ENCODE measurements at places on chromosomes 5 and 9.

DNA sequence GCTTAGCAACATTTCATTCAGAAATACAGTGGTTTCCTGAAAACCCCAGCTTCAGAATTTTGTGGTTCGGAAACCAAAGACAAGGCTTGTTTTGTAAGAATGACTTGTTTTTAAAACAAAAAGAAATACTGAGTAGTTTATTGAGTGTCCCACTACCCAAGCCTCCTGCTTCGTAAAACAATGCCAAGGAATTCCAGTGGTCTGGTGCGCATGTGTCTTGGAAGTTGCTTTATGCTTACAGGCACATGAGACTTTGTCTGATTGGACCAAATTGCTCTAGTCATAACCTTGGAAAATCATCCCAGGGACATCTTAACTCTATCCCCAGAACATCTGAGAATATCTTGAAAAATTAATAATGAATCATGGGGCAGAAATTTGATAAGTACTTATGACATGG lies 77.1 kb upstream of the FST start:
- DNase-seq = peak; percentile 60

- no peak for DNase-seq
Measured at GRCh38 chr5:6734781-6735180, 21.5 kb downstream of the TENT4A start.

DNA sequence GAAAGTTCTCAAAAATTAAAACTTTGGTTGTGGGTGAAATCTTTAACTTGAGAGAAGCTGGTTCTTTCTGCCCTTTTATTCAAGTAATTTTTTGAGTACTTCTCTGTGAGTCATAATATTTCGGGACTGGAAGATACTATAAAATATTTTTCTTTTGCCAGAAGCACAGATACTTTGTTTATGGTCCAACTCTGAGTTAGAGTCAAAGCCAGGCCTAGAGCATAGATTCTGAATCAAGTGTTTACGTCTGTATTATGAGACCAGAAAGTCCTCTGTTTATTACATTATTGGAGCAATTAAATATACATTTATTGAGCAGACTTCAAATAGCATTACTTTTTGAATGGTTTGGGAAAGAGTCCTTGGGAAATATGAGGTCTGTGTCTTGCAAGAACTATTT lies 187.9 kb downstream of the FER start:
- no peak for DNase-seq

- no peak for DNase-seq
Measured at GRCh38 chr9:20119566-20119965, 330.7 kb upstream of the SLC24A2 start.

DNA sequence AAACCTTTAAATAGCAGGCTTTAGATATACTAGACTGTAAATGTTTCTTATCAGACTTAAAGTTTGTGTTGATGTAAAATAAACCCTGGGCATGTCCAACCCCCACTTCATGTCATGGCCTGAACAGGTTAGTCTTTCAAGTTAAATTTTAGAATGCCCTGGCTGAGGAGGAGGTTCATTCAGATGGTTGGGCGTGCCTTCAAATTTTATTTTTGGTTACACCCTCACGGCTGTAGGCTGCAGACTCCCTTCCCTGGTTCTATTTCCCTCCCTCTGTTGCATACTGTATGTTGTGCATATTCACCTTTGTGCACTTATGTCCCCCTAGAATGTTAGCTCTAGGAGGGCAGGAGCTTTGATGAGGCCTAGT lies 5.3 kb upstream of the BICD2 start:
- no peak for DNase-seq

DNA sequence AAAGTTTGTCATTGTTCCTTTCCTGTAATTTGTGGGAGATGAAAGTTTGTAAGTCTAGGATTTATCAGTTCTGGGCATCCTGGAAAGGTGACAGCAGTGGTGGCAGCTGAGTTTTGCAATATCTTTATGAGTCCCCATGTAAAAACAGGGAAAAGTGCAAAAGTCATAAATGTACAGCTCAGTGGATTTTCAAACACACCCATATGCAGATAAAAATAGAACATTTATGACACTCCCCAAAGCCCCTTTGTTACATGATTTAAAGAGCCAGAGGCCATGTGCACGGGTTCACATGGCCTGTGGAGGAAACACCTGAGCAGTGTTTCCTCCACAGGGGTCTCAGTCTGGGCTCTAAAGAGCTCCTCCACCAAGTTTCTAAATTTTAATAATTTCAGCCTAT lies 6.3 kb downstream of the TMEM38B start:
- no peak for DNase-seq

DNA sequence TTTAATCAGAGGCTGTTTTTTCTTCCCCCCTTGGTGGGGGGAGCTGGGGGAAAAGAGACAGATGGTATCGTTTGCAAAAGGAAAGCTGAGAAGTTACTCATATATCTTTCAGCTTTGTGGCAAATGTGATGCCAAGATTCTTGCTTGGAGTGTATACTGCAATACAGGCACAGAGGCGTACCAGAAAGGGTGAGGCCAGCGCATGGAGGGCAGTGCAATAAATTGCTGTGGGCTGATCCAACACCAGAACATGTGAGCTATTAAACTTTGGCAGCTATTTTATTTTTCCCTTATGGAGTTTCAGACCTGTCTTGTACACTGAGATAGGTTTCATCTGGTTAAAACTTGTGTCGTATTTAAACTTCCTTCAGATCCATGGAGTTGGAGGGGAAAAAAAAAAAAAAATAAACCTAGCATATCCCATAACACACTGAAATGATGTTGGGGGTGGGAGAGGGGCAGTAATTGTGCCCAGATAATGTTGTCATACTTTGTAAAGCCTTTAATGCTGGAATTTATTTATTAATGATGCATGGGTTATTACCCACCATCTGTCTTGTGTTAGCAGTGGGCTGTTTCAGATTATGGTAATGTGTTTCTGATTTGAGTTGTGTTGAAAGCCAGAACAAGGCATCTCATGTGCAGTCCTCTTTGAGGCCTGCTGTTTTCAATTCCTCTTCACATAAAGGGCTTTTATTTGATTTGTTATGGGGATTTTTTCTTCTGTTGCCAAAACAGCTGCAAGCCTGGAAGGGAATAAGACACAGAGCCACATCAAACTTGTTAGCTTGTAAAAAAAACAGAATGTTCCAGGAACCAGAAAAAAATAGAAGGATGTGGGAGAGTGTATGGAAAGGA lies 891.3 kb downstream of the TLE1 start:
- peak; percentile 92 for DNase-seq

DNA sequence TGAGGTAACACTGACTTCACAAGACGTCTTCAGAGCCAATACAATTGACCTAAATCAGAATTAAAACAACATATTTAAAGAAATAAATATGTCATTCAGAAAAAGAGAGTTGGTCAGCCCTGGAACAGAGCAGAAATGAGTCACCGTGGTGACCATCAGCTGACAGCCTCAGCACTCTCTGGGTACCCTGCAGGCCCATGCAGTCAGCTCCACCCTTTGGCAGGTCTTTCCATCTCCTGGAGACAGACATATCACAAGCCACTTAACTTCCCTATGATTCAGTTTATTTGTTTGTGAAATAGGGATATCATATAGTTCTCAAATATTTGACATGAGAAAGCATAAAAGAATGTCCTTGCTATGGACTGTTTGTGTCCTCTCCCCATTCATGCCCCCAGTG lies 151.6 kb upstream of the MEF2C start:
- no peak for DNase-seq

- DNase-seq = no peak
Measured at GRCh38 chr9:3912280-3912679, 386.5 kb upstream of the RFX3 start.

- peak; percentile 21 for DNase-seq
Measured at GRCh38 chr9:114084282-114085073, 6.4 kb upstream of the AMBP start.

- no peak for DNase-seq
Measured at GRCh38 chr9:93130861-93131481, 3.1 kb downstream of the NINJ1 start.

GRCh38 chr5:77103457-77103856 lies 16.4 kb upstream of the ZBED3 start:
- DNase-seq = no peak

All from fibroblast of upper back skin (primary cell).